Stimulated activated CD4-positive, alpha-beta T cell treated with anti-CD3 and anti-CD28 coated beads, Interleukin-1b, Interleukin-23, amount 100 ng/mL, for 1 hour (primary cell): ENCODE measurements at places on chromosomes 2 and 18.

GRCh38 chr18:37361335-37362157 lies 204.1 kb downstream of the CELF4 start:
- no peak for DNase-seq

DNA sequence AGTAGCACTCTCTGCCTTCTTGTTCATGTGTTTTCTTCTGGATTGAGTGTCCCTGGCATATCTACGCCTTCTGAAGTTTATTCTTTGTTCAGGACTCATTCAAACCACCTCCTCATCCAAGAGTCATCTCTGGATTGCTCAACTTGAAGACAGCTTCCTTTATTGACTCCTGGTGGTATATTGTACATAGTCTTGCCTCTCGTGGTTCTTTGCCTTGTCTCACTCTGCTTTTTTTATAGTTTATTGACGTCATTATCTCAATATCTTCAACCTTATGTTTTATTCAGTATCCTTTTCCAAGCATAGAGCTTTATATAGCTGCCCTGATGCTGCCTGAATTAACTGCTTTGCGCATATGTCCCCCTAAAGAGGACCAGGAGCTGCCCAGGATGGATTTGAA lies 161.7 kb downstream of the INSIG2 start:
- no peak for DNase-seq

DNA sequence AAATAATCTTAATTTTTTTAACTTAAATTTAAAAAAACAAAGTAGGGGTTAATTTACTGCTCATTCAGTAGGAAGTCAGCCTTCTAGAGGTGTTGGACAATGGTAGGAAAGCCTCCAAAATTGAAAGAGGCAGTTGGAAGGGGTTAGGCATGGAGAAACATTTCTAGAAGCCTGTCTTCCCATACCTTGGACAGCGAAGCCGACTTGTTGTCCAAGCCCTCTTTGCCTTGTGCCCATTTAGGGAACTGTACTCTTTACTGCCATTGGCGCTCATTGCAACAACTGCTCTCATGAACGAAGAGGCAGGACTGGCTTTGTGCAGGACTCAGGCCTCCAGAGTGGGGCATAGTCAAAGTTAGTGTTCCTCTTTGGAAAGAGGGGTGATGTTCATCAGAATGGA lies 333.3 kb downstream of the HRH4 start:
- no peak for DNase-seq

GRCh38 chr18:5879479-5879882 lies 15.8 kb downstream of the TMEM200C start:
- DNase-seq: no peak

DNA sequence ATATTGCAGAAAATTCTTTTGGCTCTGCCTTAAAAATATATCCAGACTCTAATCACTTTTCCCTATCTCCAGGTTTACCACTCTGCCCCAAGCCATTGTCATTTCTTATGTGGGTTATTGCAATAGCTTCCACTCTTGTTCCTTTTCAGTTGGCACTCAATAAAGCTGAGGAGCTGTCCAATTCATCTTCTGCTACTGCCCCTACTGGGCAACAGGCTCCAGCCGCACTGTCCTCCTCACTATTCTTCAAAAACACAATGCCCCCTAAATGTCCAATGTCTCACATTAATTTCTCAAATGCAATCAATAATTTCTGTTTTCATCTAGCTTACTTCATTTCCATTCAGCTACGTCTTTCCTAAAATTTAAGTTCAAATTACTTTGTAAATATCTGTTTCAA lies 1262.5 kb upstream of the CDH2 start:
- DNase-seq: no peak

DNA sequence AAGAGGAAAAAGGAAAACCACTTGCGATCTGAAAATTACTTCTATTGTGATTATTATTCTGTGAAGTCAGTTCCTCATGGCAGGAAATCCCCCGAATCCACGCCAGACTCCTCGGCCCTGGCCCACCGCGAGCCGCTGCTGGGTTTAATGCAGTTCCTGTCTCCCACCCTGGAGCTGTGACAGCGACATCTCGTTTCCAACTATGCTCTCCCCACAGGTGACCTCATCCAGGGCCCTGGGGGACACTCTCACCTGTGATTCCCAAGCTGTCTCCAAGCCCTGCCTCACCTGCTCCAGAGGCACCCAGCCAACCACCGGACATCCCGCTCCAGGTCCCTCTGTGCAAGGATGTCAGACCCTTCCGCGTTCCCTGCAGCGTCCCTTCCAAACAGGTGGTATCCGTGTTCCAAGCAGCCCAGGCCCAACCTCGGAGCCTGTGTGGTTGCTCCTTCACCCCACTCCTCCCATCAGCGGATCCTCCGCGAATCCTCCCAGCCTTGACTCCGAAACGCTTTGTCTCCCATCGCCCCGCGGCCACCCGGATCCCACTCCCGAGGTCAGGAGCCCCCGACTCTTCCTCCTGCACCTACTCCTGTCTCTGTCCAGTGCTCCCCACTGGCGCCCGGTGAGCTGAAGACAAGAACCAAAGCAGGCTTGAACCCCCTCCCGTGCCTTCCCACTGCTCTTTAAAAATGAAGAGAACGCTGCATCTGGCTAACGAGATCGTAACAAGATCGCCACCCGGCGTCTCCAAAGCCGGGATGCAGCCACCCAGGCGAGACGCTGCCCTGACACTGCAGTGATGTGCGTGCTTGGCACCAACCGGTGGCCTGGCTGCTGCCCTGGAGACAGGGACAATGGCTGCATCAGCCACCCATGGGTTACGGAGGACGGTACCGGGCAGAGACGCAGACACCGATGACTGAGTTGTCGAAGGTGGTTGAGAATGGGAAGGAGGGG lies 96.5 kb downstream of the NDUFA10 start:
- DNase-seq: no peak

GRCh38 chr18:32057624-32058165 lies 34.0 kb upstream of the RNF138 start:
- DNase-seq: no peak

DNA sequence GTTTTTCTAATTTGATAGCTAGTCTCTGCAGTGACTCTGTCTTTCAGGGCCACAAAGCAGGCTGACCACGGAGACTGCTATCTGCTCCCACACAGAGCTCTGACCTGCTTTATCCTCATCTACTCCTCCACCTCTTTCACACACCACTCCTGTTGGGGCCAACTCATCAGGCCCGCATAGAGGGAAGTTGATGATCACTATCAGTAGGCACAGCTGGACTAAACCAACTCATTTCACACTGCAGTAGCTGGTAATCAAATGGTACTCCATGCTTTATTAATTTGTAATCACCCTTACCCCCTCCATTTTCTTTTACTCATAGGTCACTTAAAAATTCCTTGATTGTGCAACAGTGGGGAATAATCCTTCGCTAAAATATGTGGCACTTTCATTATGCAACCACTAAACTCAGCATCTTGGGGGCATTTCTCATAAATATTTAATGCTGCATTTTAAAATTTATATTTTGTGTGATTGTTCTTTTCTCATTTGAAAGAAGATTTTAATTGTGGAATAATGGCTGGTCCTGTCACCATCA lies 249.8 kb upstream of the GCFC2 start:
- no peak for DNase-seq

GRCh38 chr18:36338403-36338933 lies 41.0 kb downstream of the FHOD3 start:
- DNase-seq: no peak

DNA sequence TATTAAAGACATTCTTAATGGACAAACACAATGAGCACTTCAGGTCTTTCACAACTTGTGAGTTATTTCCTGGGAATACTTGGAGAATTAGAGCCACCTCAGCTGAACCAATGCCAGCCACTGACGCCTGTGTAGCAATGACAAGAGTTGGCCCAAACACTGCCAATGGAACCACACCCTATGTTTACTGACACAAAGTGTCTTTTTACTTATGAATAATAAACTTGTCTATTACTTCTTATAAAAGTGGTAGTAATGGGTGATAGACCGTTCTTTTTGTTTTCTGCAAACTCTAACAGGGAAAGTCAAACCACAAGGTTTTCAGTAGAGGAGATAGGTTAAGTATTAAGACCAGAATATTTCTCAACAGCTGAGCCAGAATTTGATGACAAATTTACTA lies 12.5 kb upstream of the CHAC2 start:
- DNase-seq: no peak

DNA sequence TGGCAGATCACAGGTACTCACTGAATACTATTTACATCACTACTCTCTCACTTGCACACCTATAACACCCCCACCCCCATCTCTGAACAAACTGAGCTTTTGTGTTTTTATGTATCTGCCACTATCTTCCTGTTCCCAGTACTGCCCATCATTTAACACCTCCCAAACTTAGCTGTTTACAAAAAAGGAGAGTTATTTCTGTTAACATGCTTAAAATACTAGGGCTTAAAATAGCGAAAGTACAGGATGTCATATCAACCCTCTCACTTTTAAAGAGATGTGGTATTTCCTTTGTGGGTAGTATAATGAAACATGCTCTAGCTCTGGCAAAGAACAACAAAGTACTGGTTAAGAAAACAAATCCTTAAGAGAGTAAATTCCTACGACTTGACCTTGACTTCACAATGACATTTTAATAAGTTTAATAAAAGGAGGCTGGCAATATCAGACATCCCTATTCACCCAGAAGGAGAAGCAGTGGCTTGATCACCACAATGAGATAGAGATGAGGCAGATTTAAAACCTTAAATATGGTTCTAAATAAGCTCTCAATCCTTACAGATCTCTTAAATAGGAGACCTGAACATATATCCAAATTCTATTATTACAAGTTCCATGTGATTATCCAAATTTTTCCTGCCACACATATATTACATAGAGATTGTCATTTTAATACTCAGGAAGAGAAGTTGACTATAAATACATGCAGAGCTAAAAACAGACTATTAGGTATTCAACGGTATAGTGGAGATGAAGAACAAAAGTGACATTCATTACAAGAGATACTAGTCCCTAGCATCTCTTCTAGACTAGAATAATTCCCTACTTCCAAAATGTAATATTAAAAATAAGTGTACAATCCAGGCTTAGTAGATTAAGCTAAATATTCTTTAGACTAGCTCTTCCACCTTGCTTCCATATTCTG lies 36.9 kb downstream of the TRAK2 start:
- no peak for DNase-seq

DNA sequence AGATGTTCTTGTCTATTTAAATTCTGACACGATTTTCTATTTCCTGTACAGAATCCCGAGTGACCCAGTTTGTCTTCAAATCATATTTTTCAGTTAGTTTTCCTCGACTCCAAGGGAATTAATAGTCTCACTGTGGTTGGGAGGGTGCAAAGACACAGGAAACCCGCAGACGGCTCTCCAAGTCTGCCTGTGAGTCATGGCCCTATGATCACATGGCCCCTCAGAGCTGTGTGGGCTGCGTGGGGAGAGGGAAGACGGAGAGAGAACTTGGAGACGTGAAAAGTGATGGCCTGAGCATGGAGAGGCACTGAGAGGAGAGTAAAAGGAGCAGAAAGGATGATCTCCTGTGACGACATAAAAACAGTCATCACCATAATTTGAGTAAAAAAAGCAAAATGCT lies 989.9 kb downstream of the DCDC2C start:
- DNase-seq: no peak

DNA sequence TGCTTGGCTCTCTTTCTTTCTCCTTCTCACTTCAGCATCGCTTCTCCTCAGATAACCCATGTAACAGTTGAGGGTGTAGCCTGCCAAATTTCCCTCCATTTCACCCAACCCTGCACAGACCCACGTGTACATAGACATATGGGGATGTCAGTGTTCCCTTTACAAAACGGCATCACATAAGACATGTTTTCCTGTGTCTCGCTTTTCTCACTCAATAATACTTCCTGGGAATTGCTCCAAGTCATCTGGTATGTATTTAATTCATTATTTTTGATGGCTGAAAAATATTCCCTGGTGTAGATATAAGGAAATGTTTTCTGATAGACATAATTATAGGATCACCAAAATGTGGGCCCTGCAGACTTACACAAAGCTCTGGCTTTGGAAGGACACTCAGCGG lies 176.8 kb downstream of the LOXHD1 start:
- DNase-seq: no peak

GRCh38 chr18:35029103-35029502 lies 12.1 kb upstream of the MAPRE2 start:
- DNase-seq: no peak

- DNase-seq: no peak
These were observed 62.1 kb upstream of the TCF7L1 start for GRCh38 chr2:85071096-85071495.

- DNase-seq: no peak
These were observed 149.6 kb downstream of the MTCL1 start for GRCh38 chr18:8854962-8855361.

DNA sequence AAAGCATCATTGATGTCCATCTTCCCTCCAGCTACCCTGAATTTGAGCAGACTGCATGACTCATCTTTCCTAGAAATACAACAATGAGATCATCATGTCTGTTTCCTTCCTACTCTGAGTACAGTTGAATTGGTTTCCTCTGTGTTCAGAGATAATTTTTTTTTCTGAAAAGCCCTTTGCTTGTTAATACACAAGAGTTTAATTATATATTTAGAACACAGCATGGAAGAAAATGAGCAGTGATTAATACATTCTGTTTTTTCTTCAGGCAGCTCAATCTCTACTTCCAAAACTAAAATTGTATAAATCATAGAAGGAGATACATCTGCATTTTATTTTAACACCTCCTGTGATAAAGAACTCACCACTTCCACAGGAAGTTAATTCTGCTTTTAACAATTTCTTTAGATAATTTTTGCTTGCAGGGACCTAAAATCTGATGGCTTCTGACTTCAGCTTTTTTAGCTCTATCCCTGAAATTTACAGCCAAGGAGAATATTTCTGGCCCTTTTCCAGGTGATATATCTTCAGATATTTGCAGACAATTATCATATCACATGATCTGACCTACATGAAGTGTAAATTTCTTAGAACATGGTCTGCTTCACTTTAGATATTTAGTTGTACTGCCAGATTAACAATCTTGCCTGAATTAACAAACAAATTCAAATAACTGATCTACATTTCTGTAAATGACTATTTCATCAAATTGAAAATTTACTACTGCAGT lies 249.0 kb downstream of the TRIB2 start:
- DNase-seq: no peak

DNA sequence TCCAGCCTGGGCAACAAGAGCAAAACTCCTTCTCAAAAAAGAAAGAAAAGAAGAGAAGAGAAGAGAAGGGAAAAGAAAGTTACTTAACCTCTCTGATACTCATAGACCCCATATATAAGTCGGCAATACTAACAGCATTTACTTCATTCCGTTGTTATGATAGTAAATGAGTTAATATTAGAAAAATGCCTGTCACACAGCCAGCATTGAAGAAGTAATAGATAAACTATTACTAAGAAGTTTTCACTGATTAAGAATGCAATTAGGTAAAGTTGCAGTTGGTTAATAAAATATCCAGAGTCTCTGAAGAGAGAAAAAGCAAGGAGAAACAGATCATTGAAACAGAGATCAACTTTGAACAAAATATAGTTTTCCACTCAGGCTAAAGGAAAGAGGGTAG lies 161.3 kb upstream of the UBE2E3 start:
- no peak for DNase-seq

DNA sequence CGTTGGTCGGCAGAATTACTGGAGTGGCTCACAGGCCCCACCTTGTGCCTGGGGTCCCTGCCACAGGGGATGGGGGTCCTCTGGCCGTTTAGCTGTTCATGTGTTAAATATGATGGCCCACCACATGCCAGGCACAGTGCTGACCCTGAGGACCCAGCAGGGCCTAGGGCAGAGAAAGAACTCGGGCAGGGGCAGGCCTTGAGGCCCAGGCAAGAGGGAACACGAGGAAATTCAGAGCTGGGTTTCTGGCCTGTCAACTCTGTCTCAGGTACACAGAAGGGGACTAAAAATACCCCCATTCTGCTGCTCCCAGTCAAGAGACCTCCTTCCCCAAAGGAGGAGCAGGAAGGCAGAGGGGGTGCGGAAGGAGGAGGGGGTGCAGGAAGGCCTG lies 66.2 kb downstream of the DNMT3A start:
- no peak for DNase-seq

- DNase-seq: no peak
These were observed 218.4 kb downstream of the CDH20 start for GRCh38 chr18:61551586-61551985.
